Cardiac muscle cell (in vitro differentiated cells and primary cell): ENCODE measurements at places on chromosomes 11 and 22. TPM values are rescaled to one million over a fixed set of nuclear protein-coding genes. Genes with fewer than 3 reads are reported as not detected.
A peak's percentile ranks its signal among the peaks of the same experiment; 100 is the strongest.

TMEM132A gene
- total RNA-seq: 154 and 188 TPM in 2 replicates

DNA sequence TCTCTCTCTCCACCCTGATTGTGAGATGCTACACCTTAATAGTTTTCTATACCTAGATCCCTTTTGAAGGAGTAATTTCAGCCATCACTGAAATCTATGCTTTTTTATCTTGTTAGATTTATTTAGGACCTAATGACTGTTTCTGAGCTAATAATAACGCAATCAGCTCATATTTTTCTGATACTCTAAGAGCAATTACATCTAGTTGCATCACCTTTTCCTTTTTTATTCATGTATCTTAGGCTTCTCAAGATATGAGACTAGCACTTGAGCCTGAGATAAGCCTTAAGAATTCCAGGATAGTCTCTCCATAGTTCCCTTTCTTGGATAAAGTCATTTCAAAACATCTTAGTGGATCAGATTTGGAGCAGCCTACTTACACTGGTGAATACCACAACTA is 25.1 kb upstream of the CAVIN3 start:
- H3K4me1 ChIP-seq: no peaks in the 10 kb centered on the region
- H3K36me3 ChIP-seq: no peaks in the 10 kb centered on the region
- H3K27ac ChIP-seq: no peak overlapping the region
- DNase-seq: no peak
- no peaks in the 10 kb centered on the region for H3K27me3 ChIP-seq

CCDC73 gene
- not detected in 2 replicates for total RNA-seq

MAJIN gene
- not detected in 2 replicates for total RNA-seq

GRCh38 chr11:61736310-61736709 is 16.1 kb upstream of the MYRF start:
- H3K4me3 ChIP-seq: no peak overlapping the region
- H3K27ac ChIP-seq: no peak overlapping the region
- no peak for DNase-seq
- no peaks in the 10 kb centered on the region for H3K36me3 ChIP-seq

STX5 gene
- total RNA-seq: 38.5 and 45.2 TPM in 2 replicates

CECR2 gene
- 17.3 and 32.3 TPM in 2 replicates for total RNA-seq

DNA sequence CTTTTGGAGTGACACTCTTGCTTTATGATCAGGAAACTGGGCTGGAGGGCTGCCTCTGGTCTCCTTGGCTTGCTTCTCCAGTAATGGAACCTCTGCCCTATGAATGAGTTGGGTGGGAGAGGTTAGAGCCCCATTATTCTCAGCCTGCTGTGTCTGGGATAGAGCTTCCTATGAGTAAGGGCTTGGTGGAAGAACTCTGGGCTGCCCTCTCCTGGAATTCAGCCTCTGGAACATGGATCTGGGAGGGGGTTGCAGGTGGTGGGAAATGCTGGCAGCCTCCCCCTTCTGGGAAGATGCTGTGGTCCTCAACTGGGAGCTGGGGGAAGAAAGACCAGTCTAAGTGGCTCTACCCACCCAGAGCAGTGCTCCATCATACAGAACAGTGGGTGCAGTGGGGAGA is 81.8 kb upstream of the SYN3 start:
- no peak overlapping the region for H3K4me3 ChIP-seq
- H3K27me3 ChIP-seq: no peaks in the 10 kb centered on the region
- H3K27ac ChIP-seq: no peak overlapping the region
- H3K4me1 ChIP-seq: no peaks in the 10 kb centered on the region

DNA sequence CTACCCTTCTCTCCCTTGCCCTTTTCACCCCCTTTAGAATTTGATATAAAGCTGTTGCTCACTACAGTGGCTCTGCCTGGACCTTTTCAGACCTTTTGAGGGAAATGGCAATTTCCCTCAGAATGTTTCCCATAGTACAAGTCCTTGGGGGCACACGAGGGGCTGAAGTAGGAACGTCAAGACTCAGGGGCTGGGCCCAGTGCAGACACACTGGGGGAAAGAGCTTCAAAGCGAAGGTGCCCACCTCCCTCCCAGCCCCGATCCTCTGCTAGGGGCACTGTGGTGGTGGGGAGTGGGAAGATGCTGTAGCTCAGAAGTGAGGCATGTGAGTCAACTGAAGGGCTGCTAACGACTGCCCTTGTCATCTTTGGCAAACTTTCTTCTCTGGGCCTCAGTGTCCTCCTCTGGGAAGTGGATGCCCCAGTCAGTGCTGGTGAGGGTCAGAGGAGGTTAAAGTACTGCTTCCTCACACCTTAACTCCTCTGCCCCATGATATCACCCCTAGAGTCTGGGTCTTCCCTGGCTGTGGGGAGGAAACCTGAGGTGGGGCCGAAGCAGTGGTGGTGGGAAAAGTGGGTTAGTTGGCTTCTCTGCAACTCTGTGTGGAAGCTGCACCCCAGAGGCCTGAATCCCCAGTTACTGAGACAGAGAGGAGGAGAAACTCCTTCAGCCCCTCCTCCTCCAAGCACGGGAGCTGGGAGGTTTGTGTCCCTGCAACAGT is 425.3 kb upstream of the B3GAT1 start:
- no peak overlapping the region for H3K27ac ChIP-seq
- no peak overlapping the region for H3K4me3 ChIP-seq
- H3K36me3 ChIP-seq: no peaks in the 10 kb centered on the region
- H3K27me3 ChIP-seq: no peaks in the 10 kb centered on the region

- no peak overlapping the region for H3K27ac ChIP-seq
- no peaks in the 10 kb centered on the region for H3K36me3 ChIP-seq
- H3K27me3 ChIP-seq: no peaks in the 10 kb centered on the region
- H3K4me1 ChIP-seq: peaks cover 62% of the 10 kb centered on the region
These were observed 28.8 kb downstream of the TEAD1 start for GRCh38 chr11:12702999-12703453.

RIMBP3C gene
- 1.1 and 3.2 TPM in 2 replicates for total RNA-seq

GRCh38 chr11:118623269-118623655 is 15.8 kb downstream of the PHLDB1 start:
- H3K27me3 ChIP-seq: no peaks in the 10 kb centered on the region
- peak overlapping the region; percentile 87 for H3K27ac ChIP-seq
- peaks cover 21% of the 10 kb centered on the region for H3K4me1 ChIP-seq
- peaks cover 13% of the 10 kb centered on the region for H3K36me3 ChIP-seq
- H3K4me3 ChIP-seq: no peak overlapping the region

DNA sequence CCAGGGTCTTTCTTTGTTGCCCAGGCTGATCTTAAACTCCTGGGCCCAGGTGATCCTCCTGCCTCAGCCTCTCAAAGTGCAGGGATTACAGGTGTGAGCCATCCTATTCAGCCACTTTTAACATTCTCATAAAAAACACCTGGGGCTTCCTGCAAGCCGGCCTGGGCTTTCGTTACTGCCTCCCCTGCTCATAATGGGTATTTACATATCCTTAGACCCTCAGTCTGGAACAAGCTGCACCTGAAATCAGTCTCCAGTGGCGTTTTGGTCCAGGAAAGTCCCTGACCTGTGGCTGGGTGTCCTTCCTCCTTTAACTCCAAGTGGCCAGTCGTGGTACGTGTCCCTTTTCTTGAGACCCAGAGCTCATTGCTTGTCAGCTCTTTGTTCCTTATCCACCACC is 320.7 kb downstream of the TMEM135 start:
- no peak for DNase-seq
- H3K27ac ChIP-seq: no peak overlapping the region
- peaks cover 30% of the 10 kb centered on the region for H3K4me1 ChIP-seq

DNA sequence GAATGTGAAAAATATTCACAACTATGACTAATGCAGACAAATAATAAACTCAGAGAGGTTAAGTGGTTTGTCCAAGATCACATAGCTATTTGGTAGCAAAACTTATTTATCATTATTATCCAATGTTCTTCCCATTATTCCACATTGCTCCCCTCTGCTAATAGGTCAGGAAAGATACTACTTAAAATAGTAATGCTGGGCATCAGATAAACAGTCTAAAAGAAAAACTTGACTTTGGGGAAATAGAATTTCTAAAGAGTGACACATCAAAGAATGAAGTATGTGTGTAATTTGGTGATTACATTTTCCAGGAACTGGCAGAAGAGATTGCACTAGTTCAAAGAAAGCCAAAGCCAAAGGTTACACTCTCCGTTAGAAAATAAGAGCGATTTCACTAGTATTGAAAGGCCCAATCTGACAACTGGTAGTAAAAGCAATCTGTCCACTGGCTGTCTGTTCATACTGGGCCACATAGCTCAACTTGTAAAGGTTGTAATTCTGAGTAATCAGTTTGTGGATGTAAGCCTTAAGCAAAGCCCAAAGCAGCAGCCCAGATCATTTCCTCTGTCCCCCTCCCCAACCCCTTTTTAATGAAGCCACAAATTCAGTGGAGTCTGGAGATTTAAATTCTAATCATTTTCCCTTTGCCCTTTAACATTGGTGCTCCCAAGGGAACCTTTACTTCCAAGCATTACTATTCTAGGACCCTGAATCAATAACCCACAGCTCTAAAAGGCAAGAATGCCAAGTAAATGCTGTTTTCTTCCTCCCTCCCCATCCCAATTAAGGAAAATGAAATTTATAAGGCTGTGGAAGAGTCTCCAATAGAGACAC is 283.5 kb downstream of the TTC28 start:
- peaks cover 14% of the 10 kb centered on the region for H3K4me1 ChIP-seq
- DNase-seq: no peak
- H3K27me3 ChIP-seq: no peaks in the 10 kb centered on the region
- no peak overlapping the region for H3K4me3 ChIP-seq
- no peaks in the 10 kb centered on the region for H3K36me3 ChIP-seq
- H3K27ac ChIP-seq: peak overlapping the region; percentile 76

DNA sequence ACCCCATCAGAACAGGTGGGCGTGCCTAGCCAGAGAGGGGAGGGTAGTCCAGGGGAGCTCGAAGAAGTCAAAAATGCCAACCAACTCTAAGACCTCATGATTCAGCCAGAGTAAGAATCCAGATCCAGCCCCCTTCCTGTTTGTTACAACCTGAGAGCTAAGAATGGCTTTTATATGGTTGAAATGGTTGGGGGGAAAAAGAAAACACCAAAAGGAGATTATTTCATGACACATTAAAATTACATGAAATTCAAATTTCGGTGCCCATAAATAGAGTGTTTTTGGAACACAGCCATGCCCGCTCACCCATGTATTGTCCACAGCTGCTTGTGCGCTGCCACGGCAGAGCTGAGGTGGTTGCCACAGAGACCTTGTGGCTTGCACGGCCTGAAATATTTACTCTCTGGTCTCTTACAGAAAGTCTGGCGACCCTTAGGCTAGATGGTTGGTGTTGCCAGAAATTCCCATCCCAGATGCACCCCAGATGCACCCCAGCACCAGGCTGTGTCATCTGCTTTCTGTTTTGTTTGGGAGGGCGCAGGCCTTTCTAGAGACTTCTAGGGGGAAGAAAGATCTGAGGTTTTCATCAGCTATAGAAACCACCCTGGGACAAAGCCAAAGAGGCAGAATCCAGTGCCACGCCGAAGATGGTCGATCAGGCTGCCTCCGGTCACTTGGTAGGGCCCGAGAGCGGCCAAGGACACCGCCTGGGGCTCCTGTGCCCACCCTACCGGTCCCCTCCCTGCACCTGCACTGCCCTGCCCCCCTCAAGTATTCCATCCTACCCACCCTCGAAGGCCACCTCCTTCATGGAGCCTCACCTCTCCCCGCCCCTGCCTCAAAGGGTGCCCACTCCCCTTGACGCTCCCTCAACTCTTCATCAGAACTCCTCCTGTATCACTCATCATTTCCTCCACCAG is 80.2 kb downstream of the DSCAML1 start:
- H3K4me3 ChIP-seq: no peak overlapping the region
- H3K27me3 ChIP-seq: no peaks in the 10 kb centered on the region
- H3K4me1 ChIP-seq: peaks cover 45% of the 10 kb centered on the region
- no peak overlapping the region for H3K27ac ChIP-seq
- DNase-seq: no peak
- no peaks in the 10 kb centered on the region for H3K36me3 ChIP-seq

DNA sequence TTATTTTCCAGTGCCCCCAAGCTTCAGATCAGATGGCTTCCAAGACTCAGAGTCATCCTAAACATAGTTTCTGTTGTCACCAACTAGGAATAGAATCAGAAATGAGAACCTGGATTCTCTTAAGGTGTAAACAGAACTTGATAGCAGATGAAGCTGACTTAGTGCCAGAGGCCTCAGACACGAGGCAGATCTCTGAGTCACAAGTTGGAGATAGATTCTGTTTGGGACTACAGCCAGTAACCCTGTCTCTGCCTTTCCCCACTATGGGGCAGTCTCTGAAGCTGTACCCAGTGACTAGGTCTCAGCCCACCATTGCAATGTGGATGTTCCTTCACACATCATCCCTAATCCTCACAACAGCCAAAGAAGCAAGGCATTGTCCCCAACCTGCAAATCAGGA is 25.4 kb downstream of the NEU3 start:
- no peaks in the 10 kb centered on the region for H3K27me3 ChIP-seq
- no peak for DNase-seq
- H3K4me3 ChIP-seq: no peak overlapping the region
- peaks cover 11% of the 10 kb centered on the region for H3K4me1 ChIP-seq

GRCh38 chr11:72863916-72864315 is 49.7 kb downstream of the ATG16L2 start:
- H3K27ac ChIP-seq: no peak overlapping the region
- H3K36me3 ChIP-seq: no peaks in the 10 kb centered on the region
- no peak for DNase-seq
- peaks cover 3% of the 10 kb centered on the region for H3K4me1 ChIP-seq
- H3K4me3 ChIP-seq: no peak overlapping the region

- no peak overlapping the region for H3K4me3 ChIP-seq
- H3K27me3 ChIP-seq: no peaks in the 10 kb centered on the region
- no peak for DNase-seq
- H3K36me3 ChIP-seq: no peaks in the 10 kb centered on the region
These were observed 103.8 kb downstream of the GRIA4 start for GRCh38 chr11:105713696-105714095.

OR51I2 gene
- not detected in 2 replicates for total RNA-seq

MUC5AC gene
- total RNA-seq: not detected in 2 replicates

GRCh38 chr11:34366522-34366921 is 8.7 kb upstream of the ABTB2 start:
- H3K27ac ChIP-seq: no peak overlapping the region
- H3K4me1 ChIP-seq: no peaks in the 10 kb centered on the region
- H3K4me3 ChIP-seq: no peak overlapping the region
- no peak for DNase-seq
- H3K27me3 ChIP-seq: no peaks in the 10 kb centered on the region

DTX4 gene
- 2.7 and 3.1 TPM in 2 replicates for total RNA-seq
